Stimulated activated CD8-positive, alpha-beta memory T cell treated with anti-CD3 and anti-CD28 coated beads, Interleukin-4, amount 100 ng/mL, for 4 hours (primary cell): ENCODE measurements at places on chromosomes 11 and 22.

GRCh38 chr22:36197514-36198146 is 4.0 kb downstream of the APOL4 start:
- no peak for DNase-seq

- no peak for DNase-seq
Measured at GRCh38 chr22:36885474-36885873, 24.7 kb downstream of the NCF4 start.

DNA sequence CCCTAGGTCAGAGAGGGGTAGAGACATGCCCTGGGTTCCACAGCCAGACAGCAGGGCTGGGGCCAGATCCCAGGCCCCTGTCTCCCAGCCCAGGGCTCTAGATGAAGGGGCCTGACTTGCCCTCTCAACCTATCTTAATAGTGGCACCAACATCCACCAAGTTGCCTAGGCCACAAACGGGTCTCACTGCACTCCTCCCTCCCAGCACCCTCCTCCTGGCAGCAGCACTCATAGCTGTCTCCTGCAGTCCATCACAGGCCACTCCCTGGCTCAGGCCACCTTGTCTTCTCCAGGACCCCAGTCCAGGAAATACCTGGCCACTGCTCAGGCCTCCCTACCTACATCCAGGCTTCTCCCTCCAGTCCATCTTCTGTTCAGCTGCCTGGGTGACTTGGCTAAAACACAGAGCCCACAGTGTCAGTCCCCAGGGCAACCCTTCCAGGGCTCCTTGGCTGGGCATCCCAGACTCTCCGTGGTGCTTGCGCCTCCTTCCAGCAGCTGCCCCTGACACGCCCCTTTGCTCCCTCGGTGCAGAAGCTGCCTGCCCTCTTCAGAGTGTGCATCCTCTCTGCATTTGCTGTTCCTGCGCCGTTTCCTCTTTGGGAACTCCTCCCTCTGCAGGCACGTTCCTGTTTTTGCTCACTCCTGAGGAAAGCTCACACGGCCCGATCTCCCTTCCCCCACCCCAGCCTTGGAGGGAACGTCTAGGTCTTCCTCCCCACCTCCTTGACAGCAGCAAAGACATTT is 40.5 kb downstream of the LRRC32 start:
- DNase-seq, result no peak

DNA sequence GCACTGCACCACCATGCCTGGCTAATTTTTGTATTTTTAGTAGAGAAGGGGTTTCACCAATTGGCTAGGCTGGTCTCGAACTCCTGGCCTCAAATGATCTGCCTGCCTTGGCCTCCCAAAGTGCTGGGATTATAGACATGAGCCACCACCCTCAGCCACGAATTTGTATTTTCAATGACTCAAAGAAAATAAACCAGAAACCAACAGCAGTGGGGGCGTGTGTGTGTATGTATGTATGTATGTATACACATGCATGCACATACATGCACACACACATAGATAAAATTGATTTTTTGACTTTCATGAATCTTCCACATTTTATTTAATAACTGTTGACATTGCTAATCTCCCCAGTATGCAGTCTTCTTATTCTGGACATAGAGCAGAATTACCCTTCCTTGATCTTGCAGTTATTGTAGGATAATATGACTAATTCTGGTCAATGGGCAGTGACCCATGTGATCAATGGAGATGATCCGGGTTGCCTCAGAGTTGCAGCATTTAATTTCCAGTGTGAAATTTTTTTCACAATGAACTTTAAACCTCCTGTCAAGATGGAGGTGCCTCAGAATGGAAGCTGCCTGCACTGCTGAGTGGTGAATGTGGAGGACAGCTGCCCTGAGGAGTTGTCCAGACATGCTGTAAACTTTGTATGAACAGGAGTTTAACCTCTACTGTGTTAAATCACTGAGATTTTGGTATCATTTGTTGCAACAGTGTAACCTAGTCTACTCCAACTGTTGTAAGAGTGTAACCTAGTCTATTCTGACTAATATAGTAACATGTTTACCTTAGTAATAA is 12.8 kb upstream of the PTPN5 start:
- DNase-seq, result no peak

DNA sequence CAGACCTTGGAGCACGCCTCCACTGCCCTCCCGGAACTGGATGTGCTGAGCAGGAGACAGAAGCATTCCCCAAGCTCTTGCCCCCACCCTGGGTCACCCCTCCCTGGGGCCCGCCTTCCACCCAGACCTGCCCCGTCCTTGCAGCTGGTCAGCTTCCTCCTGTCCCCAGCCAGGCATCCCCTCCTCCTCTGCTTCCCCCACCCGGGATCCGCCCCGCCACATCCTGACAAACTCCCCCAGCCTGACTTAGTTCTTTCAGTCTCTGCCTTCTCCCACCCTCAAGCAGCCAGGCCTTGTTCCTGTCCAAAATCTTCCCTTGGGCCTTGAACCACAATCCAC is 1.1 kb upstream of the PLXNB2 start:
- DNase-seq, result no peak
